ENCODE measurements at places on chromosomes 2 and 18.

GRCh38 chr2:86062043-86062442 is 43.6 kb downstream of the POLR1A start:
- no peak for DNase-seq

- no peak for DNase-seq
Observed at GRCh38 chr2:128457006-128457604, 138.4 kb upstream of the HS6ST1 start.

GRCh38 chr18:80086281-80086680 is 22.8 kb upstream of the ADNP2 start:
- DNase-seq, result no peak

GRCh38 chr2:217695033-217695520 is 307.7 kb downstream of the TNS1 start:
- no peak for DNase-seq

DNA sequence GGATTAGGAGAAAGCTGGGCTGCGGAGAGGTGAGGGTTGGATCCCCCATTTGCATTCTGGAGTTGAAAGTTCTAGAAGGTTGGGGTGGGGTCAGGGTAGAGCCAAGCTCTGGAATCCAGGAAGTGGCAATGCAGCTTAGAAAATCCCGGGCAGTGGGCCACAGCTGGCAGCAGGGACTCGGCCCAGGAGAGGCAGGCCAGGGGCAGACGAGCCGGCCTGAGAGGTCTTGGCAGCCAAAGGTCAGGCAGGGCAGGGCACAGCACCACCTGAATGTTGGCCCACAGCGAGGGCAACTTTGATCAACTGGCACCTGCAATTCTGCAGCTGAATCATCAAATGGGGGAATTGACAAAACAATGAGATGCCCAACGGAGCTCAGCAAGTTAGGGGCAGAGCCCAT is 139.2 kb downstream of the INHBB start:
- no peak for DNase-seq

DNA sequence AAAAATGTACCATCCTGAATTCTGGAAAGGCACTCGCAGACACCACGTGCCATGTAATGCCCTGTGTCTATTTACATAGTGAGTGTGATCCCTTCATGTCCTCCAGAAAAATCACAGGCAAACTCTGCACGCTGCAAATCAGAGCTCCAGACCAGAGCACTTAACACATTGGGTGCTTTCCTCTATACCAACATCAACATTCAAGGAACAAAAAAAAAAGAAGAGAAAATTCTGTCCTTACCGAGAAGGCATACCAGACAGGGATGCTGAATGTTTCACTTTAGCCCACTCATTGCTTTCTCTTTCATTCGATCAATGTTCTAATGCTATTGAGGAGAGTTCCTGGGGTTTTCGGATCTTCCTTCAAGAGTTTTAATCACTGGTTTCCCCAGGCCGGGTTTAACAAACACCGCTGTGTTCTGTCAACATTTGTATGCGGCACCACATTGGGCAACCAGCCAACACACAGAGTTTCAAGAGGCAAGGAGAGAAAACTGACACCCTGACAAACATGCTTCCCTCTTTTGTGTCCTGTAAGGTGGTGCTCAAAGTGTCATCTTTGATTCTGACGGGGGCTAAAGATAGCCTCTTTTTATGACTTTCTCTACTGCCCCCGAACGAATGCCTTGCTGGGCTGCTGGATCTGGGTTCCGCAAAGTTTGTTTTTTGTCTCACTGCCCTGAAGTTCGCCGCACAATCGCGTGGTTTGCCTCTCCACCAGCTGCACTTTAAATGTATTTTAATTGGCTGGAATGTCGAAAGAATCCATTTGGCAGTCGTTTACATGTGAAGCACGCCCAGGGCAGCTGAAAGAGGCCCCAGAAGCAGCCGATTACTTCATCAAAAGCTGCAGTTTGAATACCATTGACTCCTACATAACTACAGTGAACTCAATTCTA is 106.4 kb upstream of the NCKAP5 start:
- DNase-seq, result no peak

DNA sequence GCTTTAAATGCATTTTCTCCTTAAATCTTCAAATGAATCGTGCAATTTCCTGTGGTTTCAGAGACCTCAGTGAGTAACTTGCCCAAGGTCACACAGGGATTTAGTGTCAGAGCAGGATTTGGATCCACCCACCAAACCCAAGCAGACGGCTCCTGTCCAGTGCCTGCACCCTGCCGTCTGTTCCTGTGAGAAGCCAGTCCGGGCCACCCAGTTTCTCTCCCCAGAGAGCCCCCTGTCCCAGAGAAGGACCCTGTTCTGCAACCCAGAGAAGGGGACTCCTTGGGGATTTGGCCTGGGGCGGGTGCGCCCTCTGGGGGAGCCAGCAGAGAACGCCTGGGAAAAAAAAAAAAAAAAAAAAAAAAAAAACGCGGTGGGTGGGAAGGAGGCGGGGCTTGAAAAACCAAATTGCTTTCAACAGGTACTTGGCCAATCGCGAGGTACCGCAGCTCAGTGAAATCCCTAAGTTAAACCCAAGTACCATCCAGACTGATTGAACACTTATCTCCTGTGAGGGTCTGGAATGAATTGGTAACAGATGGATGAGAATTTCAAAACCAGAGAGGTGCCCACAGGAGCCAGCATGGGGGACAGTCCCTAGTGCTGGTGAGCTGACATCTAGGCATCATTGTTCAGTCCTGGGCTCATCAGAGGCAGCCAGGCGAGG is 30.9 kb upstream of the REEP1 start:
- peak; percentile 40 for DNase-seq

DNA sequence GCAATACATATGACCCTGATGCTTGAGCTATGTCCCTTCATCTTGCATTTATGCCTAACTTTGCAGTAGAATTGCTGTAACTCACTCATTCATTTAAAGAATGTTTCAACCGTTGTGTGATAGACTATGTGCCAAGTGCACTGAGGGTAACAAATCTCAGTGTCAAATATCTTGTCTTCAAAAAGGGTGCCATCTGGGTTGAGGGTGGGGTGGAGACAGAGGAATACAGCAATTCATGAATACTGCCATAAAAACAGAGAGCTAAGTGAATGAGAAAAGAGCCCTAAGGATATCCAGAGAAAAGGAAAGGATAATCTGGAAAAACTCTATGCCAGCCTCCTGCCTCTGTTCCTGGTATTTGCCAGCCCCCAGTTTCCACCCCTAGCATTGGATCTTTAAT is 1534.4 kb upstream of the PIK3C3 start:
- no peak for DNase-seq

GRCh38 chr2:203177361-203177760 is 61.5 kb upstream of the CYP20A1 start:
- no peak for DNase-seq

DNA sequence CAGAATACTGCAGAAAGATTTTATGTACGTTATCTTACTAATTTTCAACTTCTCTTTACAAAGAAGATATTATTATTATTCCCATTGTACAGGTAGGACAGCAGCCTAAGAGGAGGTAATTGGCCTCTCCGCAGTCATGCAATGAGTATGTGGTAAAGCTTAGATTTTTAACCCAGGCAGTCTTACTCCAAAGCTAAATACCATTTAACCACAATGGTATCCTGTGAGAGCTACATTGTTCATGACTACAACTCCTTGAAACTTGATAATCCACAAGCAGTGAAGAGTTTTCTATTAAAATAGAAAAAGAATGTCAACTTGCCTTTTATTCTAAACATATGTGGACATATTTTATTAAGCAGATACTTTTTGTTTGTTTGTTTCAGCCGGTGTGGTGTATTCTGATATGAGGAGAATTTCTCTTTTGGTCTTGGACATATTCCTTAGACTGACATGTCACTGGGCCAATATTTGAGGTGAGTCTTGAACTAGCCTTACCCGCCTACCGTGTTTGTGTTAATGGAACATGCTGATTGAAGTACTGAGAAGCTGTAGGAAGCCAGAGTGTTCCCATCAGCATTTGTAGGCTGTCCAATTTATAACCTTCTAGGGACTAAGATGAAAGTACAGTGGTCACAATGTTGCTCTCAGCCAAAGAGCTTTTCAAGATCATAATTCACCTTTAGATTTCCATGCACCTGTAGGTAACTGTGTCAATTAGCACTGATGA is 293.9 kb upstream of the DCC start:
- no peak for DNase-seq

DNA sequence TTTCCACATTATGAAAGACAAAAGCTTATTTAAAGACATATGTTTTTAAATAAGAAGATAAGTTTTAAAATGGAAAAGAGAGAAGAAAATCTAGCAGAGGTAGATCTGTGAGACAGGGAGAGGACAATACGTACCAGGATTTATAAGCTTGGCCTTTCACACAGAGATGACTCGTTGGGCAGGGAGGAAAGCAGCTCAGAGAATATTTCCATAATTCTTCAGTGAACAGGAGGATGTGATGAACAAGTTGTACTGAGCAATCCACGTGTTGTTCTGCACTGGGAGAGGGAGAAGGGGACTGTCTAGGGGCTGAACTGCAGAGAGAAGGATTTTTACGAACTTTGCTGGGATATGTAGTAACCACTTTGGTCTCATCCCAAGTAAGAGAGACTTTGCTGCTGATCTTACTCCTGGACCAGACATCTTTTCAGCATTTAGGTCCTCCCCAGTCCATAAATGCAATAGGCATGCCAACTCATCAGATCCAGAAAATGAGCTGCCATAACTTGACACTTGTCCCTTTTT is 162.5 kb upstream of the SETBP1 start:
- no peak for DNase-seq

- no peak for DNase-seq
Observed at GRCh38 chr2:3492951-3493614, 26.2 kb downstream of the ADI1 start.

DNA sequence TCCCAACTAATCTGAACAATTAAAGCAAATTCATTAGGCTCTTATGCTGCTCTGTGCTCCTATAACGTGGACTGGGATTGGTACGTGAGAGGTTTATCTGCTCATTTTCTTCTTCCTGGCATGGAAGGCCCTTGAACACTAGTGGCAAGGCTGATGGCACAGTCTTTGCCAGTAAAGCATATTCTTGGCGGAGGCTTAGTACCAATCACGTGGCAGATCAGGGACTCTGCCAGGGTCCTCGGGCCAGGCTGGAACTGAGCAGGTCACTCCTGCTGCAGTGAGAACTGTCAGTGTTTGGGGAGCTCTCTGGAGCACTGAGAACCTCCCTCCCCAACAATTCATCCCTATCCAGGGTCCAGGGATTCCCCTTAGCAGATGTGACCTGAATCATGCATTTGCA is 3.7 kb upstream of the ALPK2 start:
- no peak for DNase-seq

GRCh38 chr2:170409164-170409535 is 231.2 kb downstream of the MYO3B start:
- DNase-seq, result peak; percentile 7

- no peak for DNase-seq
Observed at GRCh38 chr2:9418746-9419145, 4.6 kb downstream of the ITGB1BP1 start.

DNA sequence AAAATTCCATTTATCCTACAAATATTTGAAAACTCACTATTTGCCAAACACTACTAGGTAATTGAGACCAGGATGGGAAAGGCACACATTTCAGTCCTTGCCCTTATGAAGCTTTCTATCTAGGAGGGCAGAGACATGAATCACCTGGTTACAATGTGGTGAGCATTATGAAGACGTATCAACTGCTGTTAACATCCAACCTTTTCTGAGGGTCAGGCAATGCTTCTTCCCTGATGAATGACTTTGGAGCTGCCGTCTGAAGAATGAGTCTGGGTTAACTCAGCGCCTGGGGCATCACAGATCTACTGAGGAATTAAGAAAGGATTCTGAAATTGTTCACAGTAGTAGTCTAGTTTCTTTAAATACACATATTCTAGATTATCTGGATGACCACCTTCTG is 62.1 kb upstream of the NOSTRIN start:
- no peak for DNase-seq

- DNase-seq, result no peak
Observed at GRCh38 chr2:126059379-126059778, 596.6 kb upstream of the GYPC start.

DNA sequence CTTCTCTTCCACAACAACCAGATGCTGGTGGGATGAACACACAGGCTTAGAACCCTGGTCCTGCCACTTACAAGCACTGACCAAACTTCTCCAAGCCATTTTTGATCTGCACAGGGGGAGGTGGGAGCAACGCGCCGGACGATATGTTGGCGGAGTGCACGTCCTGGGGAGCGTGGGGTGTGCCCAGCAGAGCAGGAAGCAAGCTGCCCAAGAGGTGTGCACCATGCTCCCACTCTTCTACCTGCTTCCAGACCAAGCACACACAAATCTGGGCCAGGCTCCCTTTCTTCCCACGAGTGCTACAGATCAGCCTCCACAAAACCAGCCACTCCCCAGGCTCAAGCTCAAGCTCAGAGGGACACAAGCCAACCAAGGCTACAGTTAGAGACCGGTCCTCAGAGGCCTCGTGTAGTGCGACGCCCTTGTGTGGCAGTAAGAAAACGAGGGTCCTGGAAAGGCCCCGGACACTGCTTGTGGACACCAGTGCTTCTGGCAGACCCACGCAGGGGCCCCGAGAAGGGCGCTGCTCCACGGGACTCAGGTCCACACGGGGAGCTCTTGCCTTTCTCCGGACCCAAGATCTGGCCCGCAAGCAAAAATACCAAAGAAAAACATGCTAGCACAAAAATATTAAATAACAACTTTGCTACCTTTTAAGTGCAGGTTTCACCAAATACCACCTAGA is 52.0 kb downstream of the ANO7 start:
- no peak for DNase-seq

- no peak for DNase-seq
Observed at GRCh38 chr2:204971206-204971907, 426.1 kb downstream of the PARD3B start.

- no peak for DNase-seq
Observed at GRCh38 chr2:46338674-46339073, 41.5 kb downstream of the EPAS1 start.
